Activated T-helper 1 cell treated with anti-CD3 and anti-CD28 coated beads, Interleukin-12 subunit alpha, Interleukin-12 subunit beta, Interleukin-2, Interleukin-4 antibody, amounts not matched to agents 30 ng/mL and 10 ng/mL and 1 ng/mL, durations not matched to agents 14 hours and 24 hours and 36 hours (primary cell): ENCODE measurements at places on chromosomes 6 and 20. TPM values are rescaled to one million over a fixed set of nuclear protein-coding genes. Genes with fewer than 3 reads are reported as not detected.
A peak's percentile ranks its signal among the peaks of the same experiment; 100 is the strongest.

DNA sequence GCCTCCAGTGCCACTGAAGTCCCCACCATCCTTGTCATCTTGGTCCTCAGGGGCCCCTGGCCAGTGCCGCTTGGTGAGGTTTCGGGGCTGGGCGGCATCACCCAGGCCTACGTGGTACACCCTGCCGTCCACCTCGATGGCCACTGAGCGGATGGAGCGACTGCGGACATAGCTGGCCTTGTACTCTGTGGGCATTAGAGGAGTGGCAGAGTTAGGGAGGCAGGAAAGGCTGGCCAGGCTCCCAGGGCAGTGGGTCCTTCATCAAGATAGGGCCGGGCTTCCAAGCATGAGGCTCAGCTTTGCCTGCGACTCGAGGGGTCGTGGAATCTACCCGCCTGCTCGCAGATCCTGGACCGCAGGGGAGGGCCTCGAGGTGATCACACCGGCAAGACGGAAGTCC lies 119.0 kb downstream of the SULF2 start:
- no peak for DNase-seq
- no peaks in the 10 kb centered on the region for H3K27me3 ChIP-seq
- no peak overlapping the region for H3K27ac ChIP-seq
- peaks cover 3% of the 10 kb centered on the region for H3K36me3 ChIP-seq
- H3K4me1 ChIP-seq: peaks cover 11% of the 10 kb centered on the region
- no peak overlapping the region for H3K4me3 ChIP-seq

GRCh38 chr6:36155662-36156061 lies 25.3 kb downstream of the MAPK13 start:
- H3K27ac ChIP-seq: no peak overlapping the region
- H3K4me3 ChIP-seq: no peak overlapping the region
- H3K4me1 ChIP-seq: peaks cover under 1% of the 10 kb centered on the region
- DNase-seq: no peak
- H3K36me3 ChIP-seq: peaks cover 4% of the 10 kb centered on the region
- H3K27me3 ChIP-seq: no peaks in the 10 kb centered on the region

SFTA2 gene
- total RNA-seq: not detected in 2 replicates

DNA sequence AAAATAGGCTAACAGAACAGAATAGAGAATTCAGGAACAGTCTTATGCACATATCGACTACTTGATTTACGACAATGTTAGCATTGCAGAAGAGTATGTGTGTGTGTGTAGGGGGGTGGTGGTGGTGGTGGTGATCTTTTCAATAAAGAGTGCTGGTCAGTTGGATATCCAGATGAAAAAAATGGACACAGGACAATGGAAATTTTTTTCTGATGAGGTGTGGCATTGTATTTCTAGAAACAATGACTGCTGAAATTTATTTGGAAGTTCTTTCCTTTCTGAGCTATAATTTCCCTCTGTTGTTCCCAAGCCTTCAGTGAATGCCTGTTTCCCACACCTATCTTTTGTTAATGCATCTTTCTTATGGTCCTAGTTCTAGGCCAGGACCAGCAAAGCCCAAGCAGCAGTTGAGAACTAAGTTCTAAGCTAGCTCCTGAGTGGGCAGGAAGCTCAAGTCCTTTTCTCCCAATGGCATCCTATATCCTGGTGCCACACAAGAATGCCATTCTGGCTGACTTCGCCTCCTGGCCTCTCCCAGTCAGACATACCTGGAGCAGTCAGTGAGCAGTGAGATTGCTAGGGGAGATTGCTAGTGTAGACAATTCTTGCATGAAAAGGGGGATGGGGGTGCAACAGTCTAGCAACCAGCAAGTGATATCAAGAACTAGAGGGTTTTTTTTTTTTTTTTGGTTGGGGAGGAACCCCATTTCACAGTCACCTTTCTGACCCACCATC lies 1.2 kb upstream of the TOX2 start:
- peaks cover 28% of the 10 kb centered on the region for H3K4me1 ChIP-seq
- H3K4me3 ChIP-seq: peak overlapping the region; percentile 70
- no peak overlapping the region for H3K27ac ChIP-seq
- DNase-seq: no peak
- H3K27me3 ChIP-seq: peaks cover 31% of the 10 kb centered on the region
- H3K36me3 ChIP-seq: peaks cover 5% of the 10 kb centered on the region

PI16 gene
- total RNA-seq: not detected in 2 replicates

GRCh38 chr6:146874278-146875018 lies 275.7 kb downstream of the ADGB start:
- H3K4me1 ChIP-seq: peaks cover 26% of the 10 kb centered on the region
- DNase-seq: no peak
- peaks cover 2% of the 10 kb centered on the region for H3K27me3 ChIP-seq
- peaks cover 1% of the 10 kb centered on the region for H3K36me3 ChIP-seq
- no peak overlapping the region for H3K4me3 ChIP-seq

GRCh38 chr6:5205877-5206850 lies 54.6 kb downstream of the LYRM4 start:
- no peak for DNase-seq
- H3K36me3 ChIP-seq: peaks cover 1% of the 10 kb centered on the region
- peaks cover 9% of the 10 kb centered on the region for H3K4me1 ChIP-seq
- H3K27ac ChIP-seq: no peak overlapping the region
- H3K27me3 ChIP-seq: no peaks in the 10 kb centered on the region
- no peak overlapping the region for H3K4me3 ChIP-seq

GRCh38 chr6:127328043-127328609 lies 15.3 kb downstream of the ECHDC1 start:
- H3K27ac ChIP-seq: no peak overlapping the region
- no peak overlapping the region for H3K4me3 ChIP-seq
- peaks cover 27% of the 10 kb centered on the region for H3K36me3 ChIP-seq
- no peaks in the 10 kb centered on the region for H3K27me3 ChIP-seq
- H3K4me1 ChIP-seq: peaks cover 4% of the 10 kb centered on the region

JPH2 gene
- not detected in 2 replicates for total RNA-seq

DNA sequence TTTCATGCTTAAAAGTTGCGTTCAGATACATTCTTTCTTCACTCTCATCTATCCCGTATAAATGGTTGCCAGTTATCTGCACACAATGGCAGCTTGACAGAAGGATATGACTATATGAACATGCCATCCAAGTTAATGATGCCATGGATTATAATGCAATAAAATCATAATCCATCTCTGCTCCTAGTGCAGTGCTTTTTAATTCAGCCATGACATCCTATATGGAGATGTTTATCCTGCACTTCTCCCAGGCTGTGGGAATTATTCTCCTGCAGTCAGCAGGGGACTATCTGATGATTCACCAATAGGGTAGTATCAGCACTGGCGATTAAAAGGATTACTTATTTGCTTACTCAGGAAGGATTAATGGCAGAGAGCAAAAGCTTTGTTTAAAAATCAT lies 273.8 kb downstream of the SAMD5 start:
- H3K4me3 ChIP-seq: no peak overlapping the region
- no peak for DNase-seq
- H3K36me3 ChIP-seq: no peaks in the 10 kb centered on the region
- no peak overlapping the region for H3K27ac ChIP-seq
- H3K27me3 ChIP-seq: peaks cover 5% of the 10 kb centered on the region

NCOA6 gene
- total RNA-seq: 25.5 and 29.1 TPM in 2 replicates

DNA sequence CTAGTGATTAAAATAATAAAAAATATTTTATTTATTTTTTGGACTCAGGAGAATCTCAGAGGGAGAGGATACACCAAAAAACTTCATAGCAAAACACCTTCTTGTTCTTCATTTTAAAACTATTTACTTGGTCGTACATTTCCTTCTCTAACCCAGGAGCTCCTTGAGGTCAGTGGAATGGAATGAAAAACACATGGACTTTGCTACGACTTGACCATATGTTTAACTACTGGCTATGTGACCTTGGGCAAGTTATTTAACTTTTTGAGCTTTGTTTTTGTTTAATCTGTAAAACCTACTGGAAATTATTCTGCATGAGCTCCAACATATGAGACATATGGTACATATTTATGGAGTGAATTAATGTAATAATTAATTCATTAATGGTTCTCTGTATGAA lies 1005.5 kb upstream of the CITED2 start:
- H3K4me3 ChIP-seq: no peak overlapping the region
- no peak for DNase-seq
- peaks cover 5% of the 10 kb centered on the region for H3K4me1 ChIP-seq

DNA sequence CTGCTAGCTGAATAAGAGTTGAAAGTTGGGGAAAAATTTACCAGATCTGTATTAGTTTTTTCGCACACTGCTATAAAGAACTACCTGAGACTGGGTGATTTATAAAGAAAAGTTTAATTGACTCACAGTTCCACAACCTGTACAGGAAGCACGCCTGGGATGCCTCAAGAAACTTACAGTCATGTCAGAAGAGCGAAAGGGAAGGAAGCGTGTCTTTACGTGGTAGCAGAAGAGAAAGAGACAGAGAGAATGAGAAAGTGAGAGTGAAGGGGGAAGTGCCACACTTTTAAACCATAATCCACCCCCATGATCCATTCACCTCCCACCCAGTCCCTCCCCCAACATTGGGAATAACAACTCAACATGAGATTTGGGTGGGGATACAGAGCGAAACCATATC lies 79.6 kb downstream of the KHDC1L start:
- no peak overlapping the region for H3K27ac ChIP-seq
- no peak overlapping the region for H3K4me3 ChIP-seq
- DNase-seq: no peak

GRCh38 chr6:64220801-64221200 lies 585.2 kb downstream of the PHF3 start:
- no peak overlapping the region for H3K4me3 ChIP-seq
- H3K4me1 ChIP-seq: no peaks in the 10 kb centered on the region
- H3K27ac ChIP-seq: no peak overlapping the region
- DNase-seq: no peak

DNA sequence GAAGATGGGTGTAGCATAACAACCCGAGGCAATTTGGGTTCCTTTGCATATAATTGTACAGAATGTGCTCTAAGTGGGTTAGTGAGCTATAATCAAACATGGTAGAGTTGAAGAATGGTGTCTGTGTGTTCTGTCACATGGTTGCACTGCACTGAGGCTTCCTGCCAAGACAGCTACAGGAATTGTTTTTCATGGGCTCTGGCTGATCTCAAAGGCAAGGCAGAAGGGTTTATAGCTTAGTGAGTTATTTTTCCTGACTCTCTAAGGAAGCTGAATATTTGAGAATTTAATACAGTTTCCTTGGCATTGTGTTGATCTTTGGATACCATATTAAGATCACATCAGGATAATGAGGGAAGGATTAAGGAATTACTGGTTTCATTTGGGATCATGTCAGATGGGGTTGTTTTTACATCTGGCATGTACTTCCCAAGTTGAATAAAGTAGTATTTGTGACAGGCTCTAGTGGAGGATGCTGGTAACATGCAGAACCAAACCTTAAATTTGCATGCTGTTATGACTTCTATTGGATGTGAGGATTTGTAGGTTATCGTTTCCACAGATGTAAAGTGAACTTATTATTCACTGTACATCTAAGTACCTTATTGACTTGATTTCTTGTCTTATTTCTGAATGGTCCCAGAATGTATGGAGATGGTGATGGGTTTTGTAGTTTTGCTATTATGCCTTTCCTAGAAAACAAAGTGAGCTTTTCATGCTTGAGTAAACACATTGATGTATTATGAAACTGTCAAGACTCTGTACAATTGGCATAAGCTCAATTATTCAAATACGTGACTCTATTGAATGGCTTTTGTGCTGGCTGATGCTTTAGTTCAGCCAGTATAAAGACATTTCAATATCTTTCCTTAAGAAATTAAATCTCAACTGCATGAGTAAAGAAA lies 43.3 kb downstream of the LRRC1 start:
- no peak overlapping the region for H3K4me3 ChIP-seq
- DNase-seq: no peak
- H3K4me1 ChIP-seq: no peaks in the 10 kb centered on the region
- no peak overlapping the region for H3K27ac ChIP-seq
- H3K36me3 ChIP-seq: no peaks in the 10 kb centered on the region

GSTA3 gene
- total RNA-seq: not detected in 2 replicates

PAX1 gene
- total RNA-seq: not detected in 2 replicates

DNA sequence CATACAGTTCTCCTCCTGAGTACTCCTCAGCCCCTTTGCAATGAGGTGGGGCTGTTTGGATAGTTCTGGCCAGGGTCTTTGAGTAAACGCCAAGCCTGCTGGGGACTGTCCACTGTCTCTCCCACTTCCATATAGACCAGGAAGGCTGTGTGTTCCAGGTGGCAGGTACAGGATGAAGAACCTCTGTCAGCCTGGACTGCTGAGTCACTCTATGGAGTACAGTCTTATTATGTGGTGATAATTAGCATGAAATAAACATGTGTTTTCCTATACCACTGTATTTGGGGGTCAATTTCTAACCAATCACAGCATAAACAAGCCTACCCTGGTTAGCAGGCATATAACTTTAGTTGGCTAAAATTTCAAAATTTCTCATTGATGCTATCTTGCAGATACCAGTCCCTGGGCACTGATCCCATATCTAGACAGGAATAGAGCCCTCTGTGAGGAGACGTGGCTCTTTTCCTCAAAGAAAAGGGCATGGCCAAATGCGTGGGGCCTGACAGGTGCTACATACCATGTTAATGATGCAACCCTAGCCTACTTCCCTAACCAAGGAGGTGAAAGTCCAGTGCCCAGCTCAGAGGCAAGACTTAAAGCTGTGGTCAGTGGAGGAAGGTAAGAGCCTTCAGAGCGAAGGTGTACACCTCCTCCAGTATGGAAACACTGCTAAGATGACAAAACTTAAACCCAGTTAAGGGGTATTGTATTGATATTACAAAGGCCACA lies 4.5 kb upstream of the ALDH8A1 start:
- H3K27me3 ChIP-seq: no peaks in the 10 kb centered on the region
- no peak overlapping the region for H3K27ac ChIP-seq
- no peak for DNase-seq
- H3K36me3 ChIP-seq: peaks cover 11% of the 10 kb centered on the region
- peaks cover 17% of the 10 kb centered on the region for H3K4me1 ChIP-seq

DNA sequence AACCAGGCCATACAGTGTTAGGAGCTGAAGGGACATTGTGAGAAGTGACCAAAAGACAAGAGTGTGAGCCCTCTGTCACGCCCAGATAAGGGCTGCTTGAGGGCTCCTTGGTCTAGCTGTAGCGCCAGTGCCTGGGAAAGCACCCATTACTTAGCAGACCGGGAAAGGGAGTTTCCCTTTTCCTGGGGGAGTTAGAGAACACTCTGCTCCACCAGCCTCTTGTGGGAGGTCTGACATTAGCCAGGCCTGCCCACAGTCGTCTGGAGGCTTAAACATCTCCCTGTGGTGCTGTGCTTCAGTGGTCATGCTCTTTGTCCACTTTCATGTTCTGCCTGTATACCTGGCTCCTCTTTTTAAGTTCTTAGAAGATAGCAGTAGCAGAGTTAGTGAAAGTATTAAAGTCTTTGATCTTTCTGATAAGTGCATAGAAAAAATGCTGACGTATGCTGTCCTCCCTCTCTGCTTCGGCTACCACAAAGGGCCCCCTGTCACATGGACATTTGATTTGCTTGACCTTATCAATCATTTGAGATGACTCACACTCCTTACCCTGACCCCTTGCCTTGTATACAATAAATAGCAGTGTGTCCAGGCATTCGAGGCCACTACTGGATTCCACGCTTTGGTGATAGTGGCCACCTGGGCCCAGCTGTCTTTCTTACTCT lies 201.5 kb upstream of the ECI2 start:
- H3K27me3 ChIP-seq: no peaks in the 10 kb centered on the region
- H3K4me1 ChIP-seq: no peaks in the 10 kb centered on the region
- H3K4me3 ChIP-seq: no peak overlapping the region

PLG gene
- 0.24 and 0.60 TPM in 2 replicates for total RNA-seq
